ENCODE measurements at places on chromosomes 6 and 20.

DNA sequence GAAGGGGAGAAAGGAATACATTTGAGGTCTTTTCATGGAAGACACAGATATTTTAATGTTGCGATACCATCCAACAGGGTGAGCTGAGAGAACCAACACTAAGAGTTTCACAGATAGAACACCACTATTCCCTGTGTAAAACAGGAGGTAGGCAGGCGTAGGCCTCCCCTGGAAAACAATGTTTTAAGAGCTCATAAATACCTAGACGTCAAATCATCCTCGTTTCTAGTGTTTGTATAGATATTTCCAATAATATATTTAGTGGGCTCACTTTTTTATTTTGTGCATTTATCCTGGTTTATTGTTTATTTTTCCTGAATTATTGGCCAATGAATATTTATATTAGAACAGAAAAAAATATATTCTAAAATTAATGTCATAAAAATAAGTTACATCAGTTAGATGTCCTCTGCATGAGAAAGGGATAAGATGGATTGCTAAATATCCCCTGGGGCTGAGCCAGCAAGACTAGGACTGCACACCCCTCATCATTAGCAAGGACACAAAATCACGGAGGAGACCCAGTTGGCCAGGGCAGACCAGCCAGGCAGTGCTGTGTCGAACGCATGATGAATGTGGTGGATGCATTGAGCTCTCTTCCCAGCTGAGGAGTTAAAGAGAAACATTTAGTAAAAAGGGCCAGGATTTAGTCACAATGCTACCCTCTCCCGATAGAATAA, 380.5 kb downstream of the C6orf118 start:
- DNase-seq = no peak

DNA sequence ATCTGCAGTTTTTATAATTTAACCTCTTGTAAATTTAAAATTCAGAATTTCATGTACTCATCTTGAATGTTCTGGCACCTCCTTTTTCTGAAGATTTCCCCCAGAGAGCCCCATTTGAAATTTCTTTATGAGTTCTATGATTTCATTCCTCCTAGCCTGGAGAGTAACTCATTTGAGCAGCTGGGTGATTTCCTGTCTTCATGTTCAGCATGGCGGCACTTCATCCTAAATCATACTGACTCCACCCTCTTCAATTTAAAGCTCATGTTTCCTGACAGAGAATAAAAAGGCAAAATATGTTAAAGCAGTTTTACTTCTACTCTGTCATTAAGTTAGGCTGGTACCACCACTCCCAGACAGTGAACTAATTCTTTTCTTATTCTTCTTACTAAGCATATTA, 250.9 kb upstream of the POU3F2 start:
- DNase-seq = no peak

DNA sequence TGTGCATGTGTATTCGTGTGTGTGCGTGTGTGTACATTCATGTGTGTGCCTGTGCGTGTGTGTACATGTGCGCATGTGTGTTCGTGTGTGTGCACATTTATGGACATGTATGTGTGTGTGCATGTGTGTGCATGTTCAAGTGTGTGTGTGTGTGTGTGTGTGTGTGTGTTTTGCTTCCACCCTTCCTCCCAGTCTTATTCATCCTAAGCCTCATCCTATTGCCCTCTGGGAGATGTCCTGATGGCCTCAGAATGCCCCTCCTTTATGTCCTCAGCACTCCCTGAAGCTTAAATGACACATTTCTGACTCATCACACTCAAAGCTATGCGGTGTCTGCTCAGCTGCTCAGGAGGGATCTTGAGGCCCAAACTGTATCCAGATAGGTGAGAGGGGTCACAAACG, 76.6 kb upstream of the CCDC167 start:
- no peak for DNase-seq

DNA sequence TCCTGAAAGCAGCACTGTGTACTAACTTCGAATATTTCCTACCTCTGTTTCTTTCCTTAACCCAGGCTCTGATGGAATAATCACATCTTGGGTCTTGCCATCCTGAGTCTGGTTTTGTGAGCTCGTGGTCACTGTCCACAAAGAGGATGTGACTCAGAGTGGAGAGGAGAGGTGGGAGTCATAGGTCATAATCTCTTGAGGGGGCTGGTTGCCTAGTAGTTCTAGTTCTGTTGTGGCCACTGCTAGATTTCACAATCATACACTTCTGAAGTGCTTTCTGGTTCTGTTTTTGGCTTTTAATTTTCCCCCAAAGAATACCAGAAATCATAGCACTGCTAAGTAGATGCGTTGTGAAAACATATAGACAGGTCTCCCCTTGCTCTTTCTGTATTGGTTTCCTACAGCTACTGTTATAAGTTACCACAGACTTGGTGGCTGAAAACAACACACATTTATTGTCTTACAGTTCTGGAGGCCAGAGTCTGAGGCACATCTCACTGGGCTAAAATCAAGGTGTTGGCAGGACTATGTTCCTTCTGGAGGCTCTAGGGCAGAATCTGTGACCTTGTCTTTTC, 102.8 kb downstream of the NRSN1 start:
- no peak for DNase-seq
